ENCODE measurements at places on chromosomes 3 and 15. TPM values are rescaled to one million over a fixed set of nuclear protein-coding genes. Genes with fewer than 3 reads are reported as not detected.

DNA sequence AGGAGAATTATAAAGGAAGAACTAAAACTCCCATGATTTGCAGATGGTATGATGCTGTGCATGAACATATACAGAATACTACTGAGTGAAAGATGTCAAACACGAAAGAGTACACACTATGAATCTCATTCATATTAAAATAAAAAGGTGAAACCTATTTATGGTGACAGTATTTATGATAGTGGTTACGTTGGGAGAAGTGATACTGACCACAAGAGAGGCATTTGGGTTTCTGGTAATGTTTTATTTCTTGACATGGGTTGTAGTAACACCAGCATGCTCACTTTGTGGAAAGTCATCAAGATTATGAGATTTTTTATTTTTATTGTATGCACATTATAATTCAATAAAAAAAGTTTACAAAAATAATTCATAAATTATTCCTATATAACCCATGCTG, 324.0 kb downstream of the GAP43 start:
- H3K36me3 ChIP-seq, result no peaks in the 10 kb centered on the region
- no peak overlapping the region for H3K4me3 ChIP-seq

Gene GANC
- total RNA-seq, result 29.8 TPM

Gene KNG1
- not detected for total RNA-seq

Gene GHSR
- total RNA-seq, result not detected

Gene ATP6V1A
- total RNA-seq, result 115 TPM

DNA sequence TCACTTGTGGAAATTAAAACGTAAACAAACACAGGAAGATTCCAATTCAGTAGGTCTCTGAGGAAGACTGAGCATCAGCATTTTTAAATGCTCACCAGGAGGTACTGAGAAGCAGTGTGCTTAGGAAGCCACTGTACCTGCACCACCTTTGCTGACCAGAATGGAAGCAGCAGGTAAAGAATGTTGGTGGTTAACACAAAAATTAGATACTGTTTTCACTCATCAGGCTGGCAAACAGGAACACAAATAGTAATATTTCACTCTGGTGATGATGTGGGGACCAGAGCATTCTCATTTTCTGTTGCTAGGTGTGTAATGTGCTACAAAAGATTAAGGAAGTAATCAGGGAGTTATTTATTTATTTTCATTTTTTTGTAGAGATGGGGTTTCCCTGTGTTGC, 29.9 kb upstream of the GHSR start:
- H3K4me3 ChIP-seq, result no peak overlapping the region
- peaks cover 11% of the 10 kb centered on the region for H3K27me3 ChIP-seq
- H3K36me3 ChIP-seq, result no peaks in the 10 kb centered on the region
- DNase-seq, result no peak
- H3K27ac ChIP-seq, result no peak overlapping the region

Gene RARB
- not detected for total RNA-seq

Gene RBP2
- total RNA-seq, result not detected

Measured in HFFc6 (cell line).